ENCODE measurements at places on chromosomes 4 and X.

- DNase-seq: no peak
Measured at GRCh38 chr4:138927072-138927471, 88.5 kb upstream of the NOCT start.

GRCh38 chr4:87010192-87010591, 75.4 kb downstream of the AFF1 start:
- DNase-seq: no peak

DNA sequence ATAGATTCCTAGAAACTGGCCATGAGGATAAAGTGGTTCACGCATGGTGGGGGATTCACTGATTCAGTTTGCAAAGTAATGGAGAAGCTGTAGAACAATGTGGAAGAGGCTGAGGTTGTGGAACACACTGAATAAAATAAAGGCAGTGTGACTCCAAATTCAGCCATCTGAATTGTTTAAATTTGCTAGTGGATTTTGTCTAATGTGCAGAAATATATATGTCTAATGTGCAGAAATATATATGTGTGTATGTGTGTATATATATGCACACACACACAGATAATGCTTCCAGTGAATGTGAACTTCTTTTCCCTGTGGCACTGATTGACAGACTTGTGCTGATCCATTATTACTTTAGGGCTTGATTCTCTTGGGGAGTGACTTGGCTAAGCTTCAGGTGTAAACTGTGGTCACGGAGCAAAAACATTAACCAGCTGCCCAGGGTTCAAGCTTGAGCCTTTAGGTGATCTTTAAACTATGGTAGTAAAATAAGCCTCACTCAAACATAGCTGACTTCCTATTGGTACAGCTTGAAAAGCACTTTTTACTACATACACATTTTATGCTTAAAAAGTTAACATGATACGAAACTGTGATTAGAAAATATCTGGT, 3.5 kb downstream of the STBD1 start:
- no peak for DNase-seq

DNA sequence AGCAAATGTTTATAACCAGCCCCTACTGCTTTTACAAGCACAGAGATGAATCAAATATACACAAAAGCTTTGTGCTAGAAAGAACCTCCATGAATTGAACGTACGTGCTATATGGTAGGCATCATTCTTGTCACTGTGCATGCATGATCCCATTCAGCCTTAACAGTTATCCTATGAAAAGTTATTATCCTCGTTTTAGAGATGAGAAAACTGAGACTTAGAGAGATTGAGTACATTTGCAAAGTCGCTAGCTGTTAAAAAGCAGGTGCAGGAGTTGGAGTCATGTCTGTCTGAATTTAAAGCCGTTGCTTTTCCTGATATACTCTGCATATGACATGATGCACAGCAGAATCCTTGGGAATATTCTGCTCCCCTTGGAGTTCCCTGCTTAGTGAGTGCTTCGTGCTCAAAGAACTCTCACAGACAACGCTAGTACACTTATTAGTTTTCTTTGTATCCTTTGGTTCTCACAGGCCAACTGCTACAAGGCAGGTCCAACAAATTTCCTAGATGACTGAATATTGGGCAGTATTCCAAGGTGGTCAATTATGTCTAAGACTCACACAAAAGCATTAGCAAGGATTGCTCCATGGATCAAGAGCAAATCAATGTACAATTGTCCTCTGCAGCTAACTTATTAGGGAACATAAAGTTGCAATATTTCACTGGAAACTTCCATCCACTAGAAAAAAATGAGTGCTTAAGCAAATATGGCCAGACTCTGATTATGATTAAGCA, 42.8 kb upstream of the TRIM2 start:
- DNase-seq: no peak

DNA sequence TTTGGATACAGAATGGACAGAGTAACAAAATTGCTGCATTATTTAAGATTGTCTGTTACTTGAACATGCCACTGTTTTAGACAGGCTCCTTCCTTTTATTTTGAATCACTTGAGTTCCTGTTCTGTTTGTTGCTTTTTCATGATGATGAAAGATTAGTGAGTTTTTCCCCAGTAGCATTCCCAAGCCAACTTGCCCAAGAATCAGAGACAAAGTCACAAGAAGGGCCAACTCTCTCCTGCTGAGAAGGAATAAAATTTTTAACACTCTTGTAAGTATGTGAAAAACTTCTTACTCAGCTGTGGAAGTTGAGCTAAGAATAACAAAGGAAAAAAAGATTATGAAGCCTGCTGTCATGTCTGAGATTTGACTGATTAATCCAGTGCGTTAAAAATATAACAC, 104.2 kb downstream of the KLHL8 start:
- DNase-seq: no peak

DNA sequence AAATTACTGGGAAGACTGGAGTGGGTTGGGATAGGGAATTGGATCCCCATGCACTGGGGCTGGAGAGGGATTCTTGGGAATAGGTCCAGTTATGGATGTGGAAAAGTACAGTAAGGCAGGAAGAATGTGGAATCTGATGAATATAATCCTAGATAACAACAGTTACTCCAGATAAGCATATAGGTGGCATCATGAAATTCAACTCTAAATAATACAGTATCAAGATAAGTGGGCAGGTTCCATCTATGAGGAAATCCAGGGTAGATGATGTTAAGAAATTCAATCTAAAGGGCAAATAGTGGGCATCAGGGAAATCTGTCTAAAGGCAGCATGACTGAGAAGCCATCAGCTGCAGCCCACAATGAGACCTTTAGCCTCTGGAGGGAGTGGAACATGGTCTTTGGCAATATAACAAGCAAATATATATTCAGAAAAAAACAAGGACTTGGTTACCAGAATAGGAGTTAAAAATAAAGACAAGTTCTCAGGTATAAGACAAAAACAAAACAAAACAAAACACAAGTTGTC, 1.2 kb downstream of the DTHD1 start:
- DNase-seq: no peak

DNA sequence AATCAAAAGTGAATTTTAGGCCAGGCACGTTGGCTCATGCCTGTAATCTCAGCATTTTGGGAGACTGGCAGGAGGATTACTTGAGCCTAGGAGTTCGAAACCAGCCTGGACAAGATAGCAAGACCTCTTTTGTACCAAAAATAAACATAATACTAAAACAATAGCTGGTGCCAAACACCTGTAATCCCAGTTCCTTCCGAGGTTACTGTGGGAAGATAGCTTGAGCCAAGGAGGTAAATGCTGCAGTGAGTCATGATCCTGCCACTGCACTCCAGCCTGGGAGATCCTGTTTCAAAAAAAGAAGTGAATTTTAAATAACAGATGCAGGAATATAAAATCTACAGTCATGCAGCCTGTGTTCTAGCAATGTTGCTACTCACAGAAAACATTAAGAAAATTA, 488.3 kb downstream of the PPARGC1A start:
- DNase-seq: no peak

DNA sequence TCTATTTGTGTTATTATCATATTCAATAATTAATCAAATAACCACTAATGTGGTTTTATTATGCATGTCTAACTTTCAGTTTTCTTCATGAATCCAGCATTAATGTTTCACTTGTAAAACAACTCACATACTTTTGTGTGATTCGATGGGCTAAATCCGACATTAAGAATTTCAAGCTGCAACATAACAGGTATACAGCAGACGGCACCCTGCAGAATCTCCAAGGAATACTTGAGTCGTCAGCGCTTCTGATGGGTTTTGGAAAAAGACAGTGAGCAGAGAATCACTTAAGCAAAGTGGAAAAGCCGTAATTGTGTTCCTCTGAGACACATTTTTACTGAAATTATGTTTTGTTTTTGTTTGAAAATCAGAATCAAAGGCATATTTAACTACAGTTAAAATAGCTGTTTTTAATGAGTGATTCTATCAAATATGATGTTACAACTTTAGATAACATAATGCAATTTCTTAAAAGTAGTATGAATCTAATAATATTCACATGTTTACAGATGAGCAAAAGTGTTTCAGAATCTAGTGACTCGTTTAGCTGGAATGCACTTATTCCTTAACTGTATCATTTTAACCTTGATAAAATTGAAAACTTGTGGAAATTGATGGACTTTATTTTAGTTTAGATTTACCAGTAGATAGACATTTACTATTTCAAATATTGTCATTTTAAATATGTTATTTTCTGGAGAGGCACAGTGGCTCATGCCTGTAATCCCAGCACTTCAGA, 514.8 kb downstream of the CCSER1 start:
- no peak for DNase-seq

DNA sequence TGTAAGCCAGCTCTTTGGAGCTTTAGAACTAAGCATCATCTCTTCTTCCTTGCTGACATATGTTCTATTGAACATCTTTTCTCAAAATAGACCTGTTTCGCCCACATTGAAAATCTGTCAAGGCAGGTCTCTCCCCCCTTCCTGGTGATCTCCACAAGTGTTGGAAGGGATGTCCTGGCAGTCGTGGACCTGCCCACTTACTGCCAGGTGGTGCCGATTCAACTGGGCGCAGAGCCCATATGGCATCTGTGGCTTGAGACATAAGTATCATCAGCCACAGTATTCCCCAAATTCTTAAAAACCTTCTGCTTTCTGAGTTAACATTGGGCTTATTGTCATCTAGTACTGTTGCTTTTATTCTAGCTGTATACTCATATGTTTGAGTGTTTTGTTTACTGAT, 969.3 kb upstream of the FTHL17 start:
- DNase-seq: no peak

Measured in stimulated activated CD4-positive, alpha-beta T cell treated with anti-CD3 and anti-CD28 coated beads, Interleukin-15, amount 100 ng/mL, for 1 hour (primary cell).